ENCODE measurements at places on chromosomes 6 and 20.

- no peak for DNase-seq
Observed at GRCh38 chr6:150201285-150201684, 58.4 kb downstream of the PPP1R14C start.

GRCh38 chr20:4873396-4873795, 127.9 kb downstream of the SLC23A2 start:
- no peak for DNase-seq

DNA sequence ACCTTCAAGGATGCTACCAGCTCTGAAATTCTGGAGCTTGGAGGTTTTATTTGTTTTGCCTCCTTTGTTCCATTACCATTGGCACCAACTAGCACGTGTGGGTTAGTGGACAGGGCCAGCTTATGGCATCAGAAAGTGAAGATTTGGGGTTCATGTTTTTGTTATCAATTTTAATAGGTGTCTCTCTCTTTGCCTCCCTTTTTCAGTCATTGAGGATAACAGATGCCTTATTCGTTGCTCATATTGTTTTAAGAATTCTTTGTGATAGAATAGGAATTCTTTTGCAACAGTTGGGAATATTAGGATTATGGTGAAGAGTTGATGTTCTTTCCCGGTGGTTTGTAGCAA, 22.9 kb downstream of the TMC2 start:
- no peak for DNase-seq

- no peak for DNase-seq
Observed at GRCh38 chr20:62811720-62812119, 5.1 kb upstream of the COL9A3 start.

DNA sequence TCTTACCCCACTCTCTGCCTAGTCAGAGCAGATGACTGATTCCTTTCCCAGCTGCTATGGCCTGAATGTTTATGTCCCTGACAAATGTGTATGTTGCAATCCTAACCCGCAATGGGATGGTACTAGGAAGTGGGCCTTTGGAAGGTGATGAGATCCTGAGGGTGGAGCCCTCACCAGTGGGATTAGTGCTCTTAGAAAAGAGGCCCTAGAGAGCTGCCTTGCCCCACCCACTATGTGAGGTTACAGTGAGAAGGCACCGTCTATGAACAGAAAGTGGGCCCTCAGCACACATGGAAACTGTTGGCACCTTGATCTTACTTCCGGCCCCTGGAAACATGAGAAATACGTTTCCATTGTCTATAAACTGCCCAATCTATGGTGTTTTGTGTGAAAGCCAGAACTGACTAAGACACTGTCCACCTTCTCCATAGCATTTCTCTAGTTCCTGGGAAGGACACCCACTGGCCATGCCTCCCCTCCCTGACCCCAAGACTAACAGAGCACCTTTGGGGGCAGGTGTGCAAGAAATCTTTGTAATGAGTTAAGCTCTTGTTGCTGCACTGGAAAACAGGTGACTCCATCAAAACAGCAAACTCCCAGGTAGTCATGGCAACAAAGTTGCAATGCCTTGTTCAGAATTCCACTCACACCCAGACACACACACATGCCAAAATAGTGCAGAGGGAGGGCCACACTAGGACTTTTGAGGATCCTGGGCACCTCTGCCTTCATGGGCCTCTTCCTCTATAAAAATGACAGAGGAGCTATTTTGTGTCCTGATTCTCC, 16.2 kb downstream of the GABRR2 start:
- peak; percentile 57 for DNase-seq

GRCh38 chr20:6502999-6503398, 264.5 kb upstream of the BMP2 start:
- DNase-seq = no peak

- DNase-seq = no peak
Observed at GRCh38 chr6:84027340-84028181, 6.0 kb upstream of the MRAP2 start.

- DNase-seq = no peak
Observed at GRCh38 chr20:24136659-24137246, 148.2 kb upstream of the GGTLC1 start.

GRCh38 chr6:46243754-46244153, 73.0 kb upstream of the ENPP5 start:
- DNase-seq = no peak

GRCh38 chr6:96794980-96795379, 42.3 kb downstream of the GPR63 start:
- no peak for DNase-seq

GRCh38 chr20:21609221-21609620, 95.4 kb upstream of the NKX2-2 start:
- no peak for DNase-seq

- DNase-seq = no peak
Observed at GRCh38 chr20:33852626-33853506, 41.7 kb downstream of the CHMP4B start.

- no peak for DNase-seq
Observed at GRCh38 chr6:11584244-11584643, 46.7 kb downstream of the TMEM170B start.

GRCh38 chr6:28337121-28337520, 1.2 kb upstream of the ZSCAN31 start:
- DNase-seq = no peak

All from osteocyte (in vitro differentiated cells).